PC-3 (cell line): ENCODE measurements at places on chromosomes 1 and 21. TPM values are rescaled to one million over a fixed set of nuclear protein-coding genes. Genes with fewer than 3 reads are reported as not detected.

The LCE2B gene
- not detected in 2 replicates for total RNA-seq

The SPRR5 gene
- total RNA-seq = not detected in 2 replicates

The BSND gene
- total RNA-seq = not detected in 2 replicates

The CA6 gene
- total RNA-seq = 0.18 TPM in 1 of 2 replicates, not detected in the other

- peak; percentile 100 for DNase-seq
These were observed 3.1 kb downstream of the GJA5 start for GRCh38 chr1:147757015-147757990.

- peak; percentile 47 for DNase-seq
These were observed 142.4 kb downstream of the AK5 start for GRCh38 chr1:77424236-77424635.

GRCh38 chr1:116738673-116739370 is 15.4 kb upstream of the CD2 start:
- DNase-seq = no peak

- DNase-seq = peak; percentile 62
These were observed 13.1 kb upstream of the LPGAT1 start for GRCh38 chr1:211843507-211844298.

GRCh38 chr1:4018466-4019146 is 118.5 kb upstream of the C1orf174 start:
- no peak for DNase-seq
